ENCODE measurements at places on chromosomes 11 and 22. TPM values are rescaled to one million over a fixed set of nuclear protein-coding genes. Genes with fewer than 3 reads are reported as not detected.

The LAMTOR1 gene
- total RNA-seq, result 74.2 TPM

DNA sequence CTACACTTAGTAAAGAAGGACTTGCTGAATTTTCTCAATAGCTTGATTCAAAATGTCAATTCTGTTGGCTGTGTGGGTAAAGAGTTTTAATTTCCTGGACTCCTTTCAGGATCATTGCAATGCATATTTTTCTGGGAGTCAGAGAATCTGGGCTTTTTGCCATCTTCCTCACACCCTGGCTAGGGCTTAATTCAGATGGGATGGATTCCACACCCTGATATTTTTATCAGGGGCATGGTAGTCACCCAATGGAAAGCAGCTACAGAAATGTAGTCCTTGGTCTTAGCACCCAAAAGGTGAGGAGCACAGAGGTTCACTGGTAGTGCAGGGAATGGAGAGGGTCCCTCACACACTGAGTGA is 79.3 kb downstream of the SGSM3 start:
- no peak for DNase-seq

- no peak for DNase-seq
Observed at GRCh38 chr11:20452585-20452984, 65.1 kb downstream of the PRMT3 start.

GRCh38 chr11:74018331-74019005 is 9.6 kb upstream of the UCP3 start:
- DNase-seq, result no peak
